ENCODE measurements at places on chromosomes 12 and 14.

DNA sequence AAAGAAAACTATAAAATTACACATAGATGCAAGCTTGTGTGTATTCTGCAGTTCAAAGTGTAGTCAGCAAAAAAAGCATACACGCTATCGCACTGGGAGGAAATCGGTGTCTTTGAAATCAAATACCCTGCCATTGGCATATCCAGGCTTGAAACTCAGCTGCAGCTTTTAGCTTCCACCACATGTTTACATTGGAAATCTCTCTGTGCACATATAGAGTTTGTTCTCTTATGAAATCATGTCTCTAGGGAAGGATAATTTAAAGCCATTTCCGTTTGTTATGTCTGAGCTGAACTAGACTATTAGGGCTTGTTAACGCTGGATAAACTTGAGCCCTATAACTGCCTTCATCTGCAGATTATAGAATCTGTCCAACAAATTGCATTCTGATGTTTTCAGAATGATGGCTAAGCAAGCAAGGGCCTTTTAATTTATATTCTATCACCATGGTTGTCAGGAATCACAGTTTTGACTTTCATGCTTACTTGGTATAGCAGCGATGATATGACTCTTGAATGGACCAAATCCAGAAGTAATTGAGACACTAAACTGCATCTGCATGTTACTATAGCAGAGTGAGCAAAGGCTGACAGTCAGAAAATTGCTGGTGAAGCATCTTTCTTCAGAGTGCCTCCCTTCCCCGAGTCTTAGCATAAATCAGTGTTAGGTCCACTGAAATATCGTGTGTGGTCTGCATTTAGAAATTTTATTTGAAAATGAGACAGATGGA, 442.8 kb downstream of the ZFP36L1 start:
- no peak for DNase-seq

- no peak for DNase-seq
Measured at GRCh38 chr14:64952598-64953309, 10.2 kb upstream of the GPX2 start.

GRCh38 chr14:100041271-100041670, 24.0 kb upstream of the EVL start:
- DNase-seq: no peak

- DNase-seq: no peak
Measured at GRCh38 chr12:95215949-95216348, 1.3 kb downstream of the FGD6 start.

DNA sequence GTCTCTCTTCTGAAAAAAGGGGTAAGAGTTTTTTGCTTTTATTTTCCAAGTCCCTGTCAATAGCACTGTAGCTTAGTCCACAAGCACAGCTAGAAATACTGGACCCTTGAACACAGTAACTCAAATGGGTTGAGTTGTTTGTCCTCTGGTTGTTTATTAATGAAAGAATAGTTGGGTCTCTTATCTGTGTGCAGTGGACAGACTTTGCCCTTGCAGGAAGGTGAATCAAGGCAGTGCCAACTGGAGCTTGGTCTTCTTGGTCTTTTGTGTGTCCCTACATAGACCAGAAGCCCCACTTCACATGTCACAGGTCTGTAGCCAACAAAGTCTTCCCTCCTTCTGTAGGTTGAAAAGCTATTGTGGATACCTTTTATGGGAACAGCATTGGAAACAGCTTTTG, 322.0 kb downstream of the AACS start:
- DNase-seq: no peak

DNA sequence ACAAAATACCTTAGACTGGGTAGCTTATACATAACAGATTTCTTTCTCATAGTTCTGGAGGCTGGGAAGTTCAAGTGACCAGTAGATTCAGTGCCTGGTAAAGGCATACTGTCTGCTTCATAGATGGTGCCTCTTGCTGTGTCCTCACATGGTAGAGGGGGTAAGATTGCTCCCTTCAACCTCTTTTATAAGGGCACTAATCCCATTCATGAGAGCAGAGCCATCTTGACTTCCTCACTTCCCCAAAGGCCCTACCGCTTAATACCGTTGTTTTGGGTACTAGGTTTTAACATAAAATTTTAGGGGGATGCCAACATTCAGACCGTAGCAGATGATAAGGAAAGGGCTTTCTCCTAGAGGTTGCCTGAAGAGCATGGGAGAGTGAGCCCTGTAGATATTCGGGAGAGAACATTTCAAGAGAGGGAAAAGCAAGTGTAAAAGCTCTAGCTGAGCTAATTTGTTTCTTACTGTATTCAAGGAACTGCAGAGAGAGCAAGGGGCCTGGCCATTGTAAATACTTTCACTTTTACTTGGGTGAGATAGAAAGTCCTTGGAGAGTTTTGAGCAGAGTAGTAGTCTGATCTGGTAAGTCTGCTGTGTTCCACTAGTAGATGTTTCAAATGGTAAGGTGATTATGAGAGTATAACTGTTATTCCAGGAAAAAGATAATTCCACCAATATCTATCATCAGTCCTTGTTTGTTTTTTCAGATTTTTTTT, 27.3 kb downstream of the FRS2 start:
- no peak for DNase-seq

All from activated T-cell treated with anti-CD3 and anti-CD28 coated beads for 4 hours (primary cell).